ENCODE measurements at places on chromosomes 7 and 10.

GRCh38 chr10:50392426-50392825 is 141.1 kb upstream of the ASAH2 start:
- DNase-seq: no peak

- DNase-seq: no peak
These were observed 780.2 kb downstream of the MAGI2 start for GRCh38 chr7:78673272-78673671.

DNA sequence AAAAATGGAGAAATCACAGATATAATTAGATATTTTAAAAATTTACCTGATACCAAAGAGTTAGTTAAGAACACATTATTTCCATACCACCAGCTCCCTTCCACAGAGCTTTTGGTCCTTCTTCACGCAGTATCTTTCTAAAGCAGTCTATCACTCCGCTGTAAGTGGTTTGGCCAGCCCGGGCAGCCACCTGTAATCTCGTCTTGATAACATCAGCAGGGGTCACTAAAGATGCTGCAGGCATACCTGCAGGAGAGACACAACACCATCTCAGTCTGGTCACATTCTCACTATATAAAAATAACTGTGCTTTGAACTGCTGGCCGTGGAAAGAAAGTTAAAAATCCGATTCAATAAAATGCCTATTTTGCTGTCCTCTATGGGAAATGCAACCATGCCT is 200.1 kb downstream of the SLC25A13 start:
- DNase-seq: no peak

- no peak for DNase-seq
These were observed 1.9 kb downstream of the DLX5 start for GRCh38 chr7:97022491-97023306.

- DNase-seq: no peak
These were observed 83.0 kb downstream of the ABCB5 start for GRCh38 chr7:20698469-20698868.

DNA sequence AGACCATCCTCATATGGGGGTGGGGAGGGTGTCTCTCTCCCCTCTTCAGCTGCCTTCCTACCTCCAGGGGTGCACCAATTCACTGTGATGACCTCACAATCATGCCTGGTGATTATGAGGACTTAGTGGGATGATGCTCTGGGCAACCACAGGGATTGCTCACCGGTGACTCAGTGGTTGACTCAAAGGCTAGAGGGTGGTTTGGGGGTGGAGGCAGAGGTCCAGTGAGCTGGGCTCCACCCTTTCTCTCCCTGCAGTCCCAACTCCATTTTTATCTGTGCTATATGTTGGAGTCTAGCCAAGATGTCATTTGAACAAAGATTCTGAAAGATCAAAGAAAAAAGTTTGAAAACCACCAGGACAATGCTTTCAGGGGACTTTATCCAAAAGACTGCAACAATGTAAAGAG is 286.9 kb downstream of the KCNMA1 start:
- peak; percentile 98 for DNase-seq

- no peak for DNase-seq
These were observed 284.1 kb upstream of the PRKCQ start for GRCh38 chr10:6864142-6864541.

DNA sequence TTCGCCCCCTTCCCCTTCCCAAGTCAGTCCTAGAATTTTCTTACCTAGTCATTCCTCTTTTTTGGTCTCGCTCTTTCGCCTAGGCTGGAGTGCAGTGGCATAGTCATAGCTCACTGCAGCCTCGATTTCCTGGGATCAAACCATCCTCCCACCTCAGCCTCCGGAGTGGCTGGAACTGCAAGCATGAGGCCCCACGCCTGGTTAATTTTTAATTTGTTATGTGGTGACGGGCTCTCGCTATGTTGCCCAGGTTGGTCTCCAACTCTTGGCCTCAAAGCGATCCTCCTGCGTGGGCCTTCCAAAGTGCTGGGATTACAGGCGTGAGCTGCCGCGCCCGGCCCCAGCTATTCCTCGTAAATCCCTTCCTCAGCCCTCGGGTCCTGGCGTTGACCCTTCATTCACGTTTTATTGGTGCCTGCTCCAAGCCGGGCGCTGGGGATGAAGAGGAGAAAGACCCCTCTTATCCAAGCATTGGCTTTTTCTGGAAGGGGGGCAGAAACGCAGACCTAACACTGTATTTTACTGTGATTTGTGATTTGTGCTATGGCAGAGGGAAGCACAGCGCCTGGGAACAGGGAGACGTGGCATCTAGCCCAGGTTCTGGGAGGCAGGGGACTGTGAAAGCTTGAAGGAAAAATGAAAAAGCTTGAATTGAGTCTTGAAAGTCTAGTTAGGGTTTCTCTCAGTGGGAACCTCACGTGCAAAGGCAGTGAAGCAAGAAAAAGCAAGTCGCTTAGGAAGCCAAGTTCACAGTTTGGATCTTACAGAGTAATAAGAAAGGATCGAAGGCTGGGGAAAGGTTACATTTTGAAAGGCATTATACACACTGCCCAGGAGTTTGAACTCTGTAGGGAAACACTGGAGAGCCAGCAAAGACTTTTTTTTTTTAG is 516 bp downstream of the ZNHIT1 start:
- no peak for DNase-seq

DNA sequence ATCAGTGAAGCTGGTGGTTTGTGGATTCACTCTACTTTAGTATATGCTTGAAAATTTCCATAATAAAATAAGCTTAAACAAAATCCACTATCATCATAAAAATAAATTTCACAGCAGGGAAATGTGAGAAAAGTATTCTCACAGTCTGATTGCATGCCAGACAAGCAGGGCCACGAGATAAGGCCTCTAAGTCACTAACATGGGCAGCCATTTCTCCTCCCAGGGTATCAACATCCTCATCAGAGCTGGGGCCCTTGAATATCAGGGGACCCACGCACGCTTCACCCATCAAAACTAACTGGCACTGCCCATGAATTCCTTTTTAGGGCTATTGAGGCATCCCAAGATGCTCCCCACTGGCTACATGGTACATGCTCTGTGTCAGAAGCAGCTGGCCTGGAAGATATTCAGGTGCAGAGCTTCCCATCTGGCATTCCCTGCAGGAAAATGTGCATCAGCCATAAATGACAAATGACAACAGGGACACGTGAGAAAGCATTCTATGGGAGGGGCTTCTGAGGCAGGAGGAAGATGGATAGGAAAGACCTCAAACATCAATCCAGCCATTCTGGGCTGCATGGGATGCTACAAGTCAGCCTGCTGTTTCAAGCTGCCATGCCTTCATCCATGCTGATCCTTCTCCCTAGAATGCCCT is 17.4 kb downstream of the CCDC6 start:
- no peak for DNase-seq

DNA sequence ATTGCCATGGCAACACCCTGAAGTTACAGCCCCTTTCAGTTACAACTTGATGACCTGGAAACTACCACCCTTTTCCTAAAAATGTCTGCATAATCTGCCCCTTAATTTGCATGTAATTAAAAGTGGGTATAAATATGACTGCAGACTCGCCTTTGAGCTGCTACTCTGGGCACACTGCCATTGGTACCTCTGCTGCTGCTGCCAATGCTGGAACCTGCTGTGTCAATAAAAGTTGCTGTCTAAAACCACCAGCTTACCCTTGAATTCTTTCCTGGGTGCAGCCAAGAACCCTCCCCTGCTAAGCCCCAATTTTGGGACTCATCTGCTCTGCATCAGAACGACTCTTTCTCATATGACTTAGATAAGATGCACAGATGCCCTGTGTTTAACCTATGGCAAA is 10.2 kb upstream of the FRA10AC1 start:
- no peak for DNase-seq

DNA sequence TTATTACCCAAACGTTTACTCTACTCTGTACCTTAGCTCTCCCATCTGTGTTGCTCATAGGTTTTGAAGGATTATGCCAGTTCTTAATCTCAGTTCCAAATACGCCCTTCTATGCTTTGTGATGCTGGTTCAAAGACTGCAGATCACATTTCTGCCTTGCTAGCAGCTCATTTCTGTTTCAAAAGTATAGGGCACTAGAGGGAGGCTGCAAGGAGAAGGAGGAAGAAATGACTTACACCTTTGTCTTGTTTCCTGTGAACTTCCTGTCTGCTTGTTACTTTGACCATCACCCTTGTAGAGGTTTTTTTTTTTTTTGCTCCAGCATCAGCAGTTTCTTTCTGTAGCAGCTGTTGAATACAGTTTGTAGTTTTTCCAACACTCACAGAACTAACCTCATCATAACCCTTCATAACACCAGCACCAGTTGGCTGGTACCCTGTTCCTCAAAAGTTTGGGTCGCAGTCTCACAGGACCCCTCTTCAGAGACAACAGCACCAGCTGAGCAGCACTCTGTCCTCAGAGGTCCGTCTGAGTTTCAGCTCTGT is 16.5 kb downstream of the SLK start:
- DNase-seq: no peak

DNA sequence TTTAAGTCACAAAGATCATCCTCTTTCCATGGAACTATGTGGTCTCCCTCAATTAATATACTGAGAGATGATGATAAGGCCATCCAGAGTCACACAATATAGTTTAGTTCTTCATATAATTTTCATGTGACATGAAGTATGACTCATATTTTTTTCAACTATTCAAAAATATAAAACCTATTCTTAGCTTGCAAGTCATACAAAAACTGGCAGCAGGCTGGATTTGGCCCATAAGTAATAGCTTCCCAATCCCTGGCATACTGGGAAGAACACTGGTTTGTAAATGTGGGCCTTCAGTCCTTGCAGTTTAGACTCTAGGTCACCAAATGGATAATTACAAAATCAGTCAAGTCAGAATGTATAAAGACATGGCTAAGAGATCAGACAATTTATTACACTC is 356.6 kb downstream of the PPP1R3A start:
- DNase-seq: no peak

DNA sequence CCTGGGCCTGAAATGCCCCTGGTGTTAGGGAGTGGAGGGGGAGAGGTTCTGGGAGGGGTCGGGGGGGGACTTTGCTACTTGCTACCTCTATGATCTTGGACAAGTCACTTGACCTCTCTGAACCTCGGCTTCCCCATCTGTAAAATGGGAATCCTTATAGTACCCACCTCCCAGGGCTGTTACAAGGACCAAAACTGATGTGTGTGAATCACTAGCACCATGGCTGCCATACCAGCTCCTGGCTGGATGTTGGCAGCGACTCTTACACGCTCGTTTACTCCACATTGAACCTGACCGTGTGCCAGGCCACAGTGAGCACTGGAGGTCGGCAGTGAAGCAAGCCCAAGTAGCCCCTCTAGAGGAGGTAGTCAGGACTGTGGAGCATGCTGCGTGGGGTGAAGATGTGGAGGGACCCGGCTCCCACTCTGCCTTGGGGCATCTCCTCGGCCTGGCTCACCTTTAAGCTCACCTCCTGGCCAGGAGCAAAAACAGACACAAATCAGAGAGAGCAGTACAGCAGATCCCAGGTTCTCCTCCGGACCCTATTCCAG is 28.9 kb downstream of the PPIF start:
- no peak for DNase-seq

DNA sequence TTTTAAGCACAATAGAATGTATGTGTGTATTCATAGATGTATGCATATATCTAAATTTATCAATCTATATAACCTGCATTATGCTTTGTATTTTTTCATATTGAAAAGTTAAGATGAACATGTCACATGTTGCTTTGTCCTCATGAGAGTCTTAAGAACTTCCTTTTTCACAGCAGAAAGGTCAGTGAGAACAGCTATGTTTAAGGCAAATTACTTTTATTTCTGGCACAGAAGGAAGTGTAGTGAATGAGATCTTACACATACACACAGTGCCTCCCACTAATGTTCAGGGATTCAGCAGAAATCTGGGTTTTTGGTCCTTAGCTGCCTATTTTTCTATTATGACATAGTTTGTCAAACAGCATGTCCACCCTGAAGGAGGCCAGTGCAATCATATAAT is 134.8 kb downstream of the TMEM26 start:
- no peak for DNase-seq

DNA sequence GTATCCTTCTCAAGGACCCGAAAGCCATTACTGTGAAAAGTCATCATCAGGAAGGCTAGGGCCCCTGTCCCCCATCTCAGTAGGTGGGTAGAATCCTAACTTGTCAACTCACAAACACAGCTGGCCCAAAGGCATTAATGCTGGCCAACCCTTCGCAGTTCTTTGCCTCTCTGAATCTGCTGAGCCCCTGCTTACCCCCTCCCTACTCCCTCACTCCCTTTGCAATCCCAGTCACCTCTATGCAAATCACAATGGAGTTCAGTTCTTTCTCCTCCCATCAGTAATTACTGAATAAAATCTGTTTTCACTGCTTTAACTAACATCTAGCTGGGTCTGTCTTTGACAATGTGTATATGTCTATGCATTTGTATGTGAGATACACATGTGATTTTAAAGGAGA is 38.1 kb upstream of the AOAH start:
- no peak for DNase-seq

GRCh38 chr10:90381468-90381867 is 476.4 kb downstream of the HTR7 start:
- no peak for DNase-seq

DNA sequence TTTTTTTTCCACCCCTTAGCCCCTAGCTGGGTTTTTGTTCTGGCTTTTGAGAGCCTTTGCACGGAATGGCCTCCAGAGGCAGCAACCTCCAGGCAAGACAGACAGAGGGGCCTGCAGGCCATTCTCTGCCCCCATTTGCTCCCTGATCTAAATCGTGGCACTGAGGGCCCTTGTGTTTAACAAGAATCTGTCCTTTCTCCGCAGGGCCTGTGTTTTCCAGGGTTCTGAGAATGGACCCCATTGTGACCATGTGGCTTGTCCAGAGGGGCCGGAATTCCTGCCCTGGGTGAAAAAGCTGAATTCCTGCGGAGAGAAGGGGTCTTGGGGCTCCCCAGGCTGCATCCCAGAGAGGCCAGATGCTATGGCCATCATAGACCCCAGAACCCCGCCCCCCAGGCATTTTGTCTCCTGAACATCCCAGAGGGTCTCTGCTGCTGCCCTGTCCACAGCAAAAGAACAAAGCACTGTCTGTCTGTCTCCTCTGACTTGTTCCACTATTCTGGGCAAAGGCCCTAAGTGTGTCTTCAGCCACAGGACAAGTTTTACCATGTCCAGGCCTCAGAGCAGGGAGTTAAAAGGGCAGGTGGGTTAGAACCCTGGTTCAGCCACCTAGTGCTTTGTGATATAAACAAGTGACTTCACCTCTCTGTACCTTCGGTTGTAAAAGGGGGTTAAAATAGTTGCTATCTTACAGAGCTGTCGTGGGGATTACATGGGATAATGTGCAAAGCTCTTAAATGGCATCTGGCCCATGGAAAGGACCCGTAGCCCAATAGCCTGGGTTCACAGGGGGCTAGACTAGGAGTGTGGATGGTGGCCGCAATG is 155.6 kb downstream of the SH3PXD2A start:
- DNase-seq: no peak

GRCh38 chr10:133195096-133195495 is 34.9 kb upstream of the UTF1 start:
- DNase-seq: no peak

- no peak for DNase-seq
These were observed 191.2 kb downstream of the ADAM12 start for GRCh38 chr10:126197036-126197543.
